ENCODE measurements at places on chromosomes 12 and 14.

GRCh38 chr12:110247340-110248095 is 33.5 kb upstream of the ATP2A2 start:
- H3K27ac ChIP-seq: peak overlapping the region; percentile 58
- DNase-seq: no peak

DNA sequence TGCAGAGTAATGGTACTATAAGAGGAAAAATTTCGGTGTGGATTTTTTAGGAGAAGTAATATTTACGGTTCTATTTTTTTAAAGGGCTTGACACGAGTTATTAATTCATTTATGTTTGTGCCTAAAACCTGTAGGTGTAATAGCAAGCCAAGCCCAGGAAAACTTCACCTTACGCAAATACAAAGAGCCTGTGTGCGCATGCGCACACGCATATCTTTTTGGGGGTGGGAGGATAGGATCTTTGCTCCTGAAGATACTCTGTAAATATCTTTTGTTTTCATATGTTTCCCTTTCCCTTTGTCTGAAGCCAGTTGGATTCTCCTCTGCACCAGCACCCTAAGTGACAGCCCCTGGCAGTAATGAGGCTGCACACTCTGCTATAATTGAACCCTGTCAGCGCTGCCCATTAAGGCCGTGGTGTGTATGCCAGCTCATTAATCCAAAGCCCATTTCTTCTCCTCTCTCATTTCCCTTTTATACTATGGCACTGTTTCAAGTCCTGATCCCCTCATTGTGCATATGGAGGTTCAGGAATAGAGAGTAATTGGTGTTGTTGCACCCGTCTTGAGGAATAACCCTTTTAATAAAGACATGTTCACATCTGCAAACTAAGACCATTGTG is 327.2 kb upstream of the E2F7 start:
- no peak overlapping the region for H3K4me3 ChIP-seq
- no peak for DNase-seq
- no peaks in the 10 kb centered on the region for H3K36me3 ChIP-seq
- no peaks in the 10 kb centered on the region for H3K27me3 ChIP-seq
- H3K27ac ChIP-seq: peak overlapping the region; percentile 6
- H3K4me1 ChIP-seq: peaks cover 3% of the 10 kb centered on the region

- DNase-seq: no peak
- no peaks in the 10 kb centered on the region for H3K36me3 ChIP-seq
- no peak overlapping the region for H3K4me3 ChIP-seq
- no peak overlapping the region for H3K27ac ChIP-seq
- H3K27me3 ChIP-seq: peaks cover 3% of the 10 kb centered on the region
These were observed 10.4 kb downstream of the ASB2 start for GRCh38 chr14:93965946-93966474.

GRCh38 chr14:52244328-52244727 is 23.2 kb upstream of the PTGDR start:
- H3K4me3 ChIP-seq: no peak overlapping the region
- no peaks in the 10 kb centered on the region for H3K36me3 ChIP-seq
- H3K4me1 ChIP-seq: no peaks in the 10 kb centered on the region
- no peak overlapping the region for H3K27ac ChIP-seq
- peaks cover 16% of the 10 kb centered on the region for H3K27me3 ChIP-seq

DNA sequence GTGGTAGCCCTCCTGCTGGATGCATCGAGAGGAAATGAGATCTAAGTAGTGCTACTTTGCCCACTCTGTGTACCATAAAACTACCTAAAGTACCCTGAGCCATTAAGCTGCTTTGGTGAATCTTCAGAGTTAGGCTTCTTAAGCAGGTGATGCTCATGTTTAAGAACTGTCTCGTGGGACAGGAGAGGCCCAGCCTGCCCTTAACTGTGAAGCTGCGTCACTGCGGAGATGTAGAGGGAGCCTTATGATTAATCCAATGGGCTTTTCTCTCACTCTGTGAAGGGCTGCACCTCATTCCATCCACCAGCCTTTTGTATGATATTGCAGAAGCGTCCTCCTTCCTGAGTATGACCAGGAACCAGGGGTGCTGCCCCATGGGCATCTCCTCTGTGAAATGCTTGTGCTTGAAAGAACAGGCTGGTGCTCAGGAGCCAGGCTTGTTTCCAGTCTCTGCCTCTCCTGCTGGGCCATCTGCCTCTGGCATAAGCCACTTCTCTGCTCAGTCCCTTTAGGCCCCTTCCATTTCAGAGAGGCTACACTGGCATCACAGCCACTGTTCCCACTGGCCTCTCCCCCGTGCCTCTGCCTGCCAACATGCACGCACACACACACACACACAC is 6.8 kb upstream of the CCDC177 start:
- no peak for DNase-seq
- H3K4me3 ChIP-seq: no peak overlapping the region
- H3K27ac ChIP-seq: no peak overlapping the region
- no peaks in the 10 kb centered on the region for H3K4me1 ChIP-seq
- H3K27me3 ChIP-seq: peaks cover 4% of the 10 kb centered on the region

DNA sequence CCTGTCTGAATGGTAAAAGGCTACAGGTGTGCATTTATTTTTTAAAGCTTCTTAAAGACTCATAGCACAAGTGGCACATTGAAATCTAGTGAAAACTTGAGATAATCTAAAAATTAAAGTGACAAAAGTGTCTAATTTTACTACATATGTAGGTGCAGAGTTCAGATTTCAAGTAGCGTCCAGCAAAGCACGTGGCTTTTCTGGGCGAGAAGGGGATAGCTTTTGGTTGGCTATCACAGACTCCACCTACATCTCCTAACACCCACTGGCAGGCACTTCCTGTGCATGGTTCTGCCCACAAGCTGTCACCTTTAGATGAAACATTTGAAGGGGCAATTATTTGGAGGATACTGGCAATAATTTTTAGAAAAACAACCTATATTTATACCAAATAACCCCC is 1.9 kb upstream of the PITPNM2 start:
- no peak for DNase-seq
- no peaks in the 10 kb centered on the region for H3K36me3 ChIP-seq
- peak overlapping the region; percentile 91 for H3K4me3 ChIP-seq
- no peak overlapping the region for H3K27ac ChIP-seq
- H3K4me1 ChIP-seq: peaks cover 20% of the 10 kb centered on the region

Measured in neural crest cell (in vitro differentiated cells).